Endodermal cell (in vitro differentiated cells): ENCODE measurements at places on chromosomes 11 and 22. TPM values are rescaled to one million over a fixed set of nuclear protein-coding genes. Genes with fewer than 3 reads are reported as not detected.

DNA sequence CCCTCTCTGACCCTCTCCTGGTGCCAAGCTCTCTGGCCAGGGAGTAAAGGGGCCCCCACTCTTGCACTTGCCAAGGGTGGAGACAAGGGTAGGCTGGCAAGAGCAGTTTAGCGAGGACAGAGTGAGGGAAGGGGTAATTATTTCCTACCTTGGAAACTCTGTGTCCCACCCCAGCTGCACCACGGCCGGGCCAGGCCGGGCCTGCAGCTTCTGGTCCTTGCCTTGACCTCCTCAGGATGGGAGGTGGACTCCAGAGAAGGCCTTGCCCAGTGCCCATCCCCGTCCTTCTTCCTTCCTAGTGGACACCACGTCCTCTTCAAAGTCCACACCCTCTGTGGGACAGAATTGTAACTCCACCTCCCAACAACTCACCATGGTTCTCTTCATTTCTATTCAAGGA, 18.4 kb upstream of the OSBPL5 start:
- H3K4me1 ChIP-seq, result no peaks in the 10 kb centered on the region
- no peak overlapping the region for H3K4me3 ChIP-seq
- no peak for DNase-seq
- H3K36me3 ChIP-seq, result no peaks in the 10 kb centered on the region

GRCh38 chr11:64120951-64121569, 44.9 kb downstream of the MACROD1 start:
- peak overlapping the region; percentile 24 for H3K27ac ChIP-seq
- DNase-seq, result no peak
- no peak overlapping the region for H3K4me3 ChIP-seq

GRCh38 chr11:91641153-91641552, 583.5 kb upstream of the FAT3 start:
- no peak overlapping the region for H3K27ac ChIP-seq
- no peak overlapping the region for H3K4me3 ChIP-seq
- no peak for DNase-seq
- H3K36me3 ChIP-seq, result no peaks in the 10 kb centered on the region

The LIMK2 gene
- 33.5 and 42.2 TPM in 2 replicates for total RNA-seq

GRCh38 chr22:31616315-31616980, 45.6 kb downstream of the PISD start:
- H3K4me3 ChIP-seq, result no peak overlapping the region
- DNase-seq, result peak; percentile 46
- no peak overlapping the region for H3K27ac ChIP-seq
- H3K27me3 ChIP-seq, result no peaks in the 10 kb centered on the region

DNA sequence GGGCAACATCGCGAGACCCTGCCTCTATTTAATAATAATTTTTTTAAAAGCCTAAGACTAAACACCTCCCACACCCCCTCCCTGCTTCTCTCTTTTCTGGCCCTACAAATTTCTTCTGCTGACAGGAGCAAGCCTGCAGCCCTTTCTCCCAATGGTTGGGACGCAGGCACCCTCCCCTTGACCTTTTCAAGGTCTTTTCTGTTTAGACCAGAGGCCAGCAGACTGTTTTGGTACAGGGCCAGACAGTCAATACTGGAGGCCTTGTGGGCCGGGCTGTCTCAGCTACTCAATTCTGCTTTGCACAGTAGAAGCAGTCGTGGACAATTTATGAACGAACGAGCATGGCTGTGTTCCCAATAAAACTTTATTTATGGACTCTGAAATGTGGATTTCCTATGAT, 92.3 kb downstream of the SCN3B start:
- DNase-seq, result no peak
- no peak overlapping the region for H3K4me3 ChIP-seq
- H3K4me1 ChIP-seq, result peaks cover 22% of the 10 kb centered on the region
- no peak overlapping the region for H3K27ac ChIP-seq
- peaks cover 10% of the 10 kb centered on the region for H3K36me3 ChIP-seq
- no peaks in the 10 kb centered on the region for H3K27me3 ChIP-seq

The OR10G7 gene
- total RNA-seq, result not detected in 3 replicates

The PGM2L1 gene
- 11.4 to 16.1 TPM (median 14.7 TPM) in 3 replicates for total RNA-seq

DNA sequence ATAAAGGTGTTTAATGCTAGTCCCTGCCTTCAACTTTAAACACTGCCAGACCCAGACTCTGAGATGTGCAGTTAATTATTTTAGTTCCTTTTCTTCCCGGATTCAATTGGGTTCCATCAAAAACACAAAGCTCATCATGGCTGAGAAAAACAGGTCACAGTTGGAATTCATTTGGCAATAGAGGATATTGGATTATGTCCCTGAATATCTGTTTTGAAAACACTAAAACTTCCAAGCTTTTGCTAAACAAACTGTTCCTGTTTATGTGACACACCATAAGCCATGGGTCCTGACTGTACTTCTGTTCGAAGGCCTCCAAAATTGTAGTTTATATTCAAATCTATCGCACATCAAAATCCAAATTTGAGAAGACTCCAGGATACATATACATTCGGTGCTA, 150.7 kb downstream of the TRPC6 start:
- no peaks in the 10 kb centered on the region for H3K27me3 ChIP-seq
- H3K27ac ChIP-seq, result no peak overlapping the region
- no peak for DNase-seq
- H3K36me3 ChIP-seq, result no peaks in the 10 kb centered on the region
- H3K4me3 ChIP-seq, result no peak overlapping the region
- no peaks in the 10 kb centered on the region for H3K4me1 ChIP-seq

- no peak overlapping the region for H3K27ac ChIP-seq
- DNase-seq, result no peak
- H3K36me3 ChIP-seq, result no peaks in the 10 kb centered on the region
- no peaks in the 10 kb centered on the region for H3K27me3 ChIP-seq
- no peaks in the 10 kb centered on the region for H3K4me1 ChIP-seq
Observed at GRCh38 chr22:48908547-48908946, 919.1 kb downstream of the BRD1 start.

DNA sequence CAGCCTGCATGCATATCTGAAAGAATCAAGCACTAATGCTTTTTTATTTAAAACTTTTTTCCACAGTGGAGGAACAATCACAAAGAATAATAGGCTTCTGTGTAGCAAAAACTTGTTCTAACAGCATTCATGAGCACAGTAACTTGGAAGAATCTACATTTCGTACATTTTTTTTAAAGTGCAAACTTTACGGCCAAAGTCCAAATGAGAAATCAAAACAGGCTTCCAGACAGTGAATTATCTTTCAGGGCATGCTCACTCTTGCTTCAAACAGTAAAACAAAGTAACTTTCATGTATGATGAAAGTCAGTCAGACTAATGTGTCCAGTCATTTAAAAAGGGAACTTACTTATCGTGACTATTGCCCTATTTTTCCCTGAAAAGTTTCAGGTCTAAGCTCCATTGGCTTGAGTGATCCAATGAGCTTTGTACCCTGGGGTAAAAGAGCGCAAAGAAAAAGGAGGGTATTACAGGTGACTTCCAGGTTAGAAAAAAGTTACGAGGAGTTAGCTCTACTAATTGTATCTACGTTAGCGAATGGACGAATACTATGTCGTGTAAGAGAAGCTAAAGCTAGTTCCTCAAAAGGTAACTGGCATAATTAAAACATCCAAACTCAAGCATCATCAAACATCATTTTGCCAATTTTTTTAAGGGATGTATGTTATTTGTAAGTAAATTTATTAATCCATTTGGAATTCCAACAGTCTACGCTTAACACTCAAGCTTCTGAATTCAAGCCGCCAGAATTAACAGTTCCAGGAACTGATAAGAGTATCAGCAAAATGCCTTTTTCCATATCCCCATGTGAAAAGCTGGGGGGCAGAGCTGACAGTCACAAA, 1.7 kb downstream of the PICALM start:
- no peaks in the 10 kb centered on the region for H3K36me3 ChIP-seq
- peak overlapping the region; percentile 90 for H3K4me3 ChIP-seq
- no peak overlapping the region for H3K27ac ChIP-seq

DNA sequence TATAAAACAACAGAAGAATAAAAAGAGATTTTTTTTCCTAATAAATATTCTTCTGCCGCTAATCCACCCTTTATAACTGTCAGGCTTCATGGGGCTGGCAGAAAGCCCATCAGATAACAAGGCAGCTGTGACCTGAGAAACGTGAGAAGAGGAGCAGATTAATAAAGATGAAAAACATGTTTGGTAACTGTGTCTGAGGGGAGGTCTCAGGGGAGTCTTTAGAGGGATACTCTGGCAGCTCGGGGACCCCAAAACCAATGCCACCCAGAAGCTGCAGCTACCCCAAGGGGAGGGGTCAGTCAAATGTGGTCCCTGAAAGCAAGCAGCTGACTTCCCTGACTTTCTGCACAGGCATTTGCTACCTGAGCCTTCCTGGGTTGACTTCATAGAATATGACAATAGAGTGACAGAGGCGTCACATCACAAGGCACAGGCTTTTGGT, 48.4 kb upstream of the POU2AF1 start:
- H3K27ac ChIP-seq, result no peak overlapping the region
- peak; percentile 22 for DNase-seq
- peaks cover 19% of the 10 kb centered on the region for H3K4me1 ChIP-seq
- no peaks in the 10 kb centered on the region for H3K36me3 ChIP-seq
- H3K27me3 ChIP-seq, result no peaks in the 10 kb centered on the region
- no peak overlapping the region for H3K4me3 ChIP-seq

The COX8A gene
- 298 and 312 TPM in 2 replicates for total RNA-seq

DNA sequence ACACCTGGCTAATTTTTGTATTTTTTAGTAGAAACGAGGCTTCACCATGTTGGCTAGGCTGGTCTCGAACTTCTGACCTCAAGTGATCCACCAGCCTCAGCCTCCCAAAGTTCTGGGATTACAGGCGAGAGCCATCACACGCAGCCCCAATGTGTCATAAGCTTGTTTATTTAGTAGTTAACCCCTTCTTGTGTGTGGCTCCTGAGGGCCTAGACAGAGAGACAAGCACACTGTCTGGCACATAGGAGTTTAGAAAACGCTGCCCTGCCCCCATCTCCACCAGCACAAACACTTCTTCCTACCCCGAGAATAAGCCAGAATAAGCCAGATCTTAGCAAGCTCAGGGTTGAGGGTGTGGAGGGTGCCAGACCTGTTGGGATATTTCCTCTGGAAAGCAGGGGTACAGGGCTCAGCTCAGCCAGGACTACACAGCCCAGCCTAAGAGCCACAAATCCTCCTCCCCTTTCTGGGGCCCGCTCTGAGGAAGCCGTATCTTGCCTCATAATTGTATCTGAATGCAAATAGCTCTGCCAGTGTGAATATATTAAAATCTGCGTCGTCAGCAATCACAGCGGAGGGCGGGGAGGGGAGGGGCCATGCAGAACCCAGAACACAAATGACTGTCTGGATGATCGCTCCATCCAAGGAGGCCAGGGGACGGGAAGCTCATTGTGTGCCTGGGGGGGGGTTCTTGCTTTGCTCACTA, 247.3 kb downstream of the MN1 start:
- no peaks in the 10 kb centered on the region for H3K36me3 ChIP-seq
- H3K4me1 ChIP-seq, result peaks cover 5% of the 10 kb centered on the region
- no peaks in the 10 kb centered on the region for H3K27me3 ChIP-seq
- no peak for DNase-seq
- H3K4me3 ChIP-seq, result no peak overlapping the region
- peak overlapping the region; percentile 86 for H3K27ac ChIP-seq

DNA sequence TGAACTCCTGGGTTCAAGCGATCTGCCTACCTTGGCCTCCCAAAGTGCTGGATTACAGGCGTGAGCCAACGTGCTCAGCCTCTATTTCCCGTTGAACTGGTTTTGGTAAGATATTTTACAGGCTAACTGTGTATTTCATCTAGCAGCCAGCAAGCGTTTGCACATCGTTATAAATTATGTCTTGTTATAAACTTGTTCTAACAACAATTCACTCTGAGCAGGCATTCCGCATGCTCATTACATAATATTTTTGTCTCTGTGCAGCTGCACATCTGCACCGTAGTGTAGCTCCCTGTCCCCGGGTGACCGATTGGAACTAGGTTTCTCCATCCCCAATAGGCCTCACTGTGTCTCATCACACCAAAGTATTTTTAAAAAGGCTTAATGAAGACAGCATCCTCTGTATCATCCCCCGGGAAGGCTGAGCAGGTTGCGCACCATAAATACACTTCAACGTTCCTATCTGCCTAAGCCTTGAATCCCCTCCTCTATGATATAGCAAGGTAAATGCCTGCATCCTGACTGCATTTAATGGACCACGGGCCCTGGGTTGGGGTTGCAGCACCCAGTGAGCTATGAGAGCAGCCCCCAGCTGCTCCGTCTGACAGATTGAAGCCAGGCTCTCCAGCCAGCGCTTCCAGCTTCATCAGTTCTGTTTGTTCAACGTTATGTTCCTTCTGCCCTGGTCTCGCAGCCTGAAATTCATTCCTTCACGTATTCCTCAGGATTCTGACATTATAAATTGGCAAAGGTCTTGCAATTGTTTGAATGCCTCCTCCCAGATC, 47.7 kb downstream of the TST start:
- DNase-seq, result no peak
- H3K27ac ChIP-seq, result no peak overlapping the region
- no peak overlapping the region for H3K4me3 ChIP-seq

DNA sequence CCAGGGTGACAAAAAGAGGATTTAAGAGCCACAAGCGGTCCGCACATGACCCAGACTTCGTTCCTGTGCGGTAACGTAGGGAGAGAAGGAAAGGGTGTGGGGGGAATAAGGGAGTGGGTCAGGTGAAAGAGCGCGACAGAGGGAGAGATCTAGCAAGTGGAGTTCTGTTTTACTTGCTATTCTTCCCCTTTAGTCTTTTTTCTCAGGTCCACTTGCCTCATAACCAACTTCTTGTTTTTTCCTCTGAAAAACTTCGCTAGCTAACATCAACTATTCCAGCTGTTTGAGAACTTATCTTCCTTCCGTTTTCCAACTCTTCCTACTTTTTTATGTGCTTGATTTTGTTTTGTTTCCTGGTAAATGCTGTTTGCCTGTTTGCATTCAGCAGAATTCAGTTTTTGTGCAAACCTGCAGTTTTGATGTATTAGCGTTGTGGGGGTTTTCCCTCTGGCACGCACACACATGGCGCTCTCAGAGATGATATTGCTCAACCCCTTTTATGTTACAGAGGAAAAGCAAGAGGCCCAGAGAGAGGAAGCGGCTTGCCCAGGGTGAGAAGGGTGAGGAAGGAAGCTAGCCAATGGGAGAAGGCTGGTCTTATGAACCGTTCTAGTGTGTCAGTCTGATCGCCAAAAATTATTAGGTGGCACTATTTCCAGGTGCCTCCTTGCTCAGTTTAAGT, 592 bp upstream of the CTSC start:
- H3K27ac ChIP-seq, result no peak overlapping the region
- peak overlapping the region; percentile 95 for H3K4me3 ChIP-seq
- peaks cover 3% of the 10 kb centered on the region for H3K4me1 ChIP-seq
- DNase-seq, result peak; percentile 64

GRCh38 chr22:19874307-19875060, 19.8 kb upstream of the GNB1L start:
- no peaks in the 10 kb centered on the region for H3K36me3 ChIP-seq
- no peak overlapping the region for H3K4me3 ChIP-seq
- H3K4me1 ChIP-seq, result no peaks in the 10 kb centered on the region
- H3K27ac ChIP-seq, result peak overlapping the region; percentile 10
- DNase-seq, result peak; percentile 70

GRCh38 chr11:10050561-10050960, 243.5 kb downstream of the SBF2 start:
- peaks cover 15% of the 10 kb centered on the region for H3K4me1 ChIP-seq
- H3K36me3 ChIP-seq, result no peaks in the 10 kb centered on the region
- H3K27me3 ChIP-seq, result no peaks in the 10 kb centered on the region
- H3K4me3 ChIP-seq, result peak overlapping the region; percentile 42
- DNase-seq, result no peak

GRCh38 chr11:8694137-8694536, 11.5 kb downstream of the RPL27A start:
- peaks cover 97% of the 10 kb centered on the region for H3K36me3 ChIP-seq
- DNase-seq, result peak; percentile 49
- peaks cover 8% of the 10 kb centered on the region for H3K4me1 ChIP-seq
- H3K4me3 ChIP-seq, result no peak overlapping the region
- no peaks in the 10 kb centered on the region for H3K27me3 ChIP-seq
